ENCODE measurements at places on chromosomes 13 and 19. TPM values are rescaled to one million over a fixed set of nuclear protein-coding genes. Genes with fewer than 3 reads are reported as not detected.

GRCh38 chr13:29129616-29130015 is 309.5 kb downstream of the MTUS2 start:
- no peak for DNase-seq

DNA sequence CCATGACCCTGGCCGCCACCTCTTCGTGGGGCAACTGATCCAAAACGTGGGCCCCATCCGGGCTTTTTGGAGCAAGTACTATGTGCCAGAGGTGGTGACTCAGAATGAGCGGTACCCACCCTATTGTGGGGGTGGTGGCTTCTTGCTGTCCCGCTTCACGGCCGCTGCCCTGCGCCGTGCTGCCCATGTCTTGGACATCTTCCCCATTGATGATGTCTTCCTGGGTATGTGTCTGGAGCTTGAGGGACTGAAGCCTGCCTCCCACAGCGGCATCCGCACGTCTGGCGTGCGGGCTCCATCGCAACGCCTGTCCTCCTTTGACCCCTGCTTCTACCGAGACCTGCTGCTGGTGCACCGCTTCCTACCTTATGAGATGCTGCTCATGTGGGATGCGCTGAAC is 9.6 kb downstream of the INSL3 start:
- no peak for DNase-seq

DNA sequence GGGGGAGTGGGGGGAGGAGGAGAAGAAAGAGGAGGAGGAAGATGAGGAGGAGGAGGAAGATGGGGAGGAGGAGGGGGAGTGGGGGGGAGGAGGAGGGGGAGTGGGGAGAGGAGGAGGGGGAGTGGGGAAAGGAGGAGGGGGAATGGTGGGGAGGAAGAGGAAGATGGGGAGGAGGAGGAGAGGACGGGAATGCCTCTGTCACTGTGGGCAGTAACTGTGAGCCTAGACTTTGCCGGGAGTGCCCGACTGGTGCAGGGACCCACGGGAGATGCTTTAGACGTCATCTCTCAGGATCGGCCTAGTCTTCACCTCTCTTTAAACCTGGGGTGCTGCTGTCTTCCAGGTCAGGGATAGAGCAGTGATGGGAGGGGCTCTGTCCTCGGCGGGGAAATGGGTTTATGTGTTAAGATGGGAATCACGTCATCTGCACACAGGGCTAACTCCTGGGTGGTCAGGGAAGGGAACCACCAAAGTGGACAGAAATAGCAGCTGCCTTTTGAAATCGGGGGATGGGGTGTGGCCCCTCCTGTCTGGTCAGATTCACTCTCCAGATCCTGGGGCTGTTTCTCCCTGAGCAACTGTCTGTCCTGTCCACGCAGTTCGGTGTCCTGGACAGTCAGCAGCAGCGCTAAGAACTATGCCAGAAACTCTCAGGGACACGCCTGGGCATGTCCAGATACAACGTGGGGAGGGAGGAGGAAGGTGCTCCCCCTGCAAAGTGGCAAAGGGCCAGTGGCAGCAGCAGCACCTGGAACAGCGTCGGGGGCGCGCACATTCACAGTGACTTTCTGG is 26.9 kb downstream of the GAS6 start:
- DNase-seq, result no peak

DNA sequence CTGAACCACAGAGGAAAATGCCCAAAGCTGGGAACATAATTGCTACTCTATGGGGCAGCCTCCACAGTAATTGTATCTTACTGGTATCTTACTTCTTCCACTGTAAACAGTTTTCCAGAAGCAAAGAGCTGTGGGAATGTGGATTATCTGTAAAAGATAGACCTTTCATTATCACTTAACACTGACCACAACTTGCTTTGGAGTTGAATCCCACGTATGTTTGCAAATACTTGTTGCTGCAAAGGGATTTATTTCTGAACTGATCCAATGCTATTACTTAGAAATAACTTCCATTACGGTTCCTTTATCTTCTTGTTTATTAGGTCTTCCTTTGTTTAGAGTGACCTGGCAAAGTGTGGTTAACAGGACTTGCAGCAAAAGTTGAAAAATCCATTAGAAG is 218.1 kb downstream of the KCTD12 start:
- no peak for DNase-seq

DNA sequence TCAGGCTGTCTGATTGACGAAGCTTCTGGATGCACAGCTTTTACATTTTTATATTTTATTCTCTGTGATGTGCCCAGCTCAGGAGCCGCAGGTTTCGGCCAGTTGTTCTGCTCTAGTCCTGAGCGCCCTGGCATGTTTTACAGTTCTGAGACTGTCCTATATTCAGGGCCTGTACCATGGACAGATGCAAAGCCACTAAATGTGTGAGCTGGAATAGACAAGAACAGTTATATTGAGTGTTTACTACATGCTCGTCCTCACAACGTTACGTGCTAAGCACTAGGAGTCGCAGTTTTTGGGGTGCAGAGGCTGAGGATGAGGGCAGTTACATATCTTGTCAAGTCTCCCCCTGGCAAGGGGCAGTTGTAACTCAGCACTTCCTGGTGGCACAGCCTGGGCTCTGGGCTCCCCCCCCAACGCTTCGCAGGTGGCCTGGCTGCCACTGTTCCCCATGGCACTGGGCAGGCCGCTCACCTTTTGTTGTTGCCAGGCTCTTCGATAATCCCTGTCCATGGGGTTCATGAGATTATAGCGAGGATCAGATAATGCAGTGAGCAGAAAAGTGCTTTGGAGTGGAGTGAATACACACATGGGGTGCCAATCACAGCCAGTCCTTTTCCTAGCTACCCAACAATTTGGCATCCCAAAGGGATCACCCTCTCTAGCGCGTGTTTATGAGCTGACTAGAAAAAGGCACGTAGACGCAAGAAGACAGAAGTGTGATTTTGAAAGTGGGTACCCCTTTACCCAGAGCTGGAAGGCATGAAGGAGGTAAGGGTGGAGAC is 23.5 kb downstream of the ARL11 start:
- no peak for DNase-seq

GRCh38 chr19:40862333-40862732 is 12.1 kb upstream of the CYP2A6 start:
- DNase-seq, result no peak

GRCh38 chr19:1213391-1214286 is 8.1 kb downstream of the STK11 start:
- DNase-seq, result peak; percentile 63

DNA sequence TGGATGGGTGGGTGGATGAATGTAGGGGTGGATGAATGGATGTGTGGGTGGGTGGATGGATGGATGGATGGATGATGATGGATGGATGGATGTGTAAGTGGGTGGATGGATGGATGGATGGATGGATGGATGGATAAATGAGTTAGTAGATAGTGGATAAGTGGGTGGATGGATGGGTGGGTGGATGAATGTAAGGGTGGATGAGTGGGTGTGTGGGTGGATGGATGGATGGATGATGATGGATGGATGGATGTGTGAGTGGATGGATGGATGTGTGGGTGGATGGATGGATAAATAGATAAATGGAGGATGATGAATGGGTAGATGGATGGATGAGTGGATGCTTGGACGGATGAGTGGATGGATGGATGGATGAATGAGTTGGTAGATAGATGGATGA is 3.2 kb downstream of the MCF2L start:
- DNase-seq, result no peak

DNA sequence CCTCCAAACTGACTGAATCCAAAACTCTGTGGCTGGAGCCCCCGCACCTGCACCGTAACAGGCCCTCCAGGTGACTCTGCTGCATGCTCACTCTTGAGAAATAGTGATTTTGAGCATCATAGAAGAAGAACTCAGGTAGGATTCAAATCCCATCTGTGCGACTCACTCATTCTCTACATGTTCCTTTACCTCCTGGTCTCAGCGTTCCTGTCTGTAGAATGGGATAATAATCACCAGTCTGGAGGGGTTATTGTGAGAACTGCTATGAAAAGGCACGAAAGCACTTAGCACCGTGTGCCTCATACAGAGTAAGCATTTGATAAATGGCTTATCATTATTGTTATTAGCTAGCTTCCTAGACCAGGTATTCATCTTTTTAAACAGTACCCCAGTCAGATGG is 36.5 kb upstream of the NPAS1 start:
- no peak for DNase-seq

DNA sequence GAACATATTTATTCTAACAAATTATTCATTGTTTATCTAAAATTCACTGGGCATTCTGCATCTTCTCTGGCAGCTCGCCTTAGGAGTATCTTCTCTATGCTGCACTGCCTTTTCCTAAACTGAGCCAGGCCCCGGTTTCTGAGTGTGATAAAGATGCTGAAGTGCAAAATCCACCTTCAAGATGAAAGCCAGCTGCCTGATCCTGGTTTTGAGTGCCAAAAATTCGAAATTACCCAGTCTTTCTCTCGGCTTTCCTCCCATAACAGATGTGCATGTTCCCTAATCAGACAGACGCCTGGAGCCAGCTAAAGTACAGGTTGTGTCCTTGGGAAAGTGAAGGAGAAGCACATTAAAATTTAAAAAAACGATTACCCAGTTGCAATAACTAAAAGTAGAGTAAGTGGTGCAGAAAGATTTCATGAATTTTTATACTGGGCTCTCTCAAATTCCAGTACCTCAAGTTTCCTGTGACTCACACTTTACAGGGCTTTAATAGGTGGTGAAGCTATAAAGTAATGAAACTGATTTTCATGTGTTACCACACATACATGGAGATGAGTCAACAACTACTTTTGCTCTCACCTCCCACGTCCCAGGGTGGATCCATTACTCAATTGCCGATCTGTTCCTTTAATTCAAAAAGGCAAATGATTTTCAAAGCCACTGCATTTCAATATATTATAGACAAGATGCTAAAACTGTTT is 65.0 kb upstream of the GTF2F2 start:
- no peak for DNase-seq

ACP7 gene
- total RNA-seq, result 46.5 TPM

INAFM1 gene
- 6.0 TPM for total RNA-seq

NCCRP1 gene
- 432 TPM for total RNA-seq

FREM2 gene
- total RNA-seq, result 0.34 TPM

All from lower leg skin (tissue), 4 donors.